ENCODE measurements at places on chromosomes 7 and 10. TPM values are rescaled to one million over a fixed set of nuclear protein-coding genes. Genes with fewer than 3 reads are reported as not detected.

SUN3 gene
- polyA plus RNA-seq: 0.12 TPM

GPER1 gene
- 6.4 TPM for polyA plus RNA-seq

- DNase-seq: no peak
These were observed 90.0 kb downstream of the C1GALT1 start for GRCh38 chr7:7272294-7272693.

- DNase-seq: no peak
These were observed 1274.9 kb upstream of the SORCS1 start for GRCh38 chr10:108439397-108439796.

- no peak for DNase-seq
These were observed 42.6 kb downstream of the MAP3K8 start for GRCh38 chr10:30476511-30477155.
